Glutamatergic neuron (in vitro differentiated cells): ENCODE measurements at places on chromosomes 12 and 14. TPM values are rescaled to one million over a fixed set of nuclear protein-coding genes. Genes with fewer than 3 reads are reported as not detected.
A peak's percentile ranks its signal among the peaks of the same experiment; 100 is the strongest.

TTC7B gene
- total RNA-seq = 83.1 TPM

FAM222A gene
- total RNA-seq = 18.1 TPM

MAP1LC3B2 gene
- 4.4 TPM for total RNA-seq

IGFBP6 gene
- not detected for total RNA-seq

SDS gene
- total RNA-seq = not detected

PRKAB1 gene
- total RNA-seq = 37.5 TPM

RPGRIP1 gene
- total RNA-seq = not detected

- no peak overlapping the region for H3K27ac ChIP-seq
- no peak overlapping the region for H3K4me3 ChIP-seq
- H3K36me3 ChIP-seq = no peaks in the 10 kb centered on the region
- H3K27me3 ChIP-seq = no peaks in the 10 kb centered on the region
- peaks cover 7% of the 10 kb centered on the region for H3K4me1 ChIP-seq
- no peak for DNase-seq
Observed at GRCh38 chr12:51667269-51667668, 76.2 kb downstream of the SCN8A start.

GRCh38 chr12:97493731-97494130 is 31.1 kb downstream of the RMST start:
- H3K4me1 ChIP-seq = peaks cover 9% of the 10 kb centered on the region
- no peak overlapping the region for H3K4me3 ChIP-seq
- no peaks in the 10 kb centered on the region for H3K36me3 ChIP-seq
- H3K27me3 ChIP-seq = no peaks in the 10 kb centered on the region
- no peak for DNase-seq
- no peak overlapping the region for H3K27ac ChIP-seq

- H3K4me3 ChIP-seq = no peak overlapping the region
- DNase-seq = no peak
- H3K27ac ChIP-seq = no peak overlapping the region
- H3K36me3 ChIP-seq = no peaks in the 10 kb centered on the region
Observed at GRCh38 chr14:103070971-103071542, 13.0 kb upstream of the LBHD2 start.

GRCh38 chr14:32507029-32507984 is 178.2 kb downstream of the AKAP6 start:
- H3K4me3 ChIP-seq = no peak overlapping the region
- no peaks in the 10 kb centered on the region for H3K36me3 ChIP-seq
- peaks cover 13% of the 10 kb centered on the region for H3K4me1 ChIP-seq
- no peak for DNase-seq
- peaks cover 11% of the 10 kb centered on the region for H3K27me3 ChIP-seq
- peak overlapping the region; percentile 33 for H3K27ac ChIP-seq

DNA sequence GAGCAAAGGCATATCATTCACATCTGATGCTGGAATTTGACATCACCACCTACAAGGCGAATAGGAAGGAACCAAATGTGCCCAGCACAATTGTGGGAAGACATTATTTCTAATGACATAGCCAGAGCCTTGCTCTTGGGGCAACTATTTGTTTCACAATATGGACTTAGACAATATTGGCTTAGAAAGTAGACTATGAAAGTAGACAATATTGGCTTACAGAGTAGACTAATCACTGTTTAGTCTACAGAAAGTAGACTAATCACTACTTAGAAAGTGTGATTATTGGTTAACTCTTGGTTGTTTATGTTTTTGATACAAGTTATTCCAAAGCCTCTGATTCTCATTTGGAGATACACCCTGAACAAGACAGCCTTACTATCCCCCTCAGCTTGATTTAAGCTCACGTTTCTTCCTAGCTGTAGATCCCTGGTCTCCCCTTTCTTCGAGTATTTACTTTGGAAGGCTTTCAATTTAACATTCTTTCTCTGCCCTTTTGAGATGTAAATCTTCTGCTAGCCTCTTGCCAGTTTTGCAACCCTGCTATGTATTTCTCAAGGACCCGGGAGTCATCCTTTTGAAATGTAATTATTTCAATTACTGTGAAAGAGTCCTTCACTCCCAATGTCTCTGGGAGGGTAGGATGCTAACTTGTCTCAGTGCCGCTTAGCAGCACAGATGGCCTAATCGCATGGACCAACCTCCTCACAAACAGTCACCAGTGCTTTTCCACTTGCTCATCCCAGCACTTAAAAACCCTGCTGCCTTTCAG is 843.2 kb downstream of the GALC start:
- H3K4me1 ChIP-seq = peaks cover 2% of the 10 kb centered on the region
- no peak for DNase-seq
- H3K4me3 ChIP-seq = no peak overlapping the region
- H3K27ac ChIP-seq = no peak overlapping the region
- H3K27me3 ChIP-seq = no peaks in the 10 kb centered on the region

DNA sequence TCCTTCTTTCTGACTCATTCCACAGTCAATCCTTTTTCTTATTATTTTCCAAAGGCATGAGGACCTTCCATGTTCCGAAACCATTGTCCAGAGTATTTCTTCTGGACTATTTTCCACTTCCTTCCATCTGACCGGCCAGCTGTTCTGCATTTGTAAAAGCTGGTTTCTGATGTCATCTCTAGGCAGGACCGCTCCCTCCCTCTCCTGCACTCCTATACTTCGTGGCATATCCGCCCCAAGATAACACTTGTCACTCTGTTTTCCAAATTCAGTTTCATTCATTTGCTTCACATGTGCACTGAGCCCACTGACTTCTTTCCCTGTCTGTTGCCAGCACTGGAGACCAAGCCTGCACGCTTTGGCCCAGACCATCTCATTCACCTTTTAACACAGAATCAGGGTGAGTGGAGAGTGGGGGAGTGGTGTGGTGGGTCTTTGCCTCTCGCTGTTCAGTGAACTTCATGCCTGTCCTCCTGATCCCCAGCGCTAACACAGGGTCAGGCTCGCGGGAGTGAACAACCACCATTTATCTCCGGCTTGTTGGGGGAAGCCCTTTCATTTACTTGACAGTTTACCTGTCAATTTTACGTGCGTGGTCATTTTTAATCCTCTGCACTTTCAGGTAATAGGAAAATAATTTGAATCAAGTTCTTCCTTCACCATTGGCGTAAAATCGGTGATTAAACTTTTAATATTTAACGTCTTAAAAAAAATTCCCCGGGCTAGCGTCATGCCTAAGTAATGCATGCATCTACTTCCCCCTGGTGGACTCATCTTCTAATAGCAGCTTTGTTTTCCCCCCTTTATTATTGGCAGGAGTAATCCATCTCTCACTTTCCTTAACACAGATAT is 52.5 kb downstream of the C12orf75 start:
- no peak overlapping the region for H3K4me3 ChIP-seq
- DNase-seq = no peak

- DNase-seq = no peak
- H3K4me1 ChIP-seq = no peaks in the 10 kb centered on the region
- H3K4me3 ChIP-seq = no peak overlapping the region
- H3K27ac ChIP-seq = no peak overlapping the region
- H3K27me3 ChIP-seq = no peaks in the 10 kb centered on the region
Observed at GRCh38 chr12:73731658-73732057, 806.0 kb upstream of the ATXN7L3B start.

DNA sequence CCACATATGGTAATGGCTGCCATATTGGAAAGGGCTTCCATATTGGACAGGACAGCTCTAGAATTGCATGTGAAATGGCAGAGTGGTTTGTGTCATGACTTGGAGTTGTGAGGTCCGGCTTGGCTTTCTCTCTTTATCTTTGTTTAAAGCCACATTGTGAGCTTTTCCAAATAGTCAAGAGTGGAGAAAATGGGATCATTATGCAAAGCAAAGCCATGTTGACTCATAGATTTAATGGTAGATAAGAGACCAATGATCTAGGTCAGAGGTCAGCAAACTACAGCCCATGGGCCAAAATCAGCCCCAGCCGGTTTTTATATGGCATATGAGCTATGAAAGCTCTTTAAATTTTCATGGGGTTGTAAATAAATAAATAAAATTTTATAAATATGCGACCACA is 449.1 kb downstream of the BCL11B start:
- no peaks in the 10 kb centered on the region for H3K4me1 ChIP-seq
- DNase-seq = no peak
- H3K4me3 ChIP-seq = no peak overlapping the region
- H3K27me3 ChIP-seq = no peaks in the 10 kb centered on the region

DNA sequence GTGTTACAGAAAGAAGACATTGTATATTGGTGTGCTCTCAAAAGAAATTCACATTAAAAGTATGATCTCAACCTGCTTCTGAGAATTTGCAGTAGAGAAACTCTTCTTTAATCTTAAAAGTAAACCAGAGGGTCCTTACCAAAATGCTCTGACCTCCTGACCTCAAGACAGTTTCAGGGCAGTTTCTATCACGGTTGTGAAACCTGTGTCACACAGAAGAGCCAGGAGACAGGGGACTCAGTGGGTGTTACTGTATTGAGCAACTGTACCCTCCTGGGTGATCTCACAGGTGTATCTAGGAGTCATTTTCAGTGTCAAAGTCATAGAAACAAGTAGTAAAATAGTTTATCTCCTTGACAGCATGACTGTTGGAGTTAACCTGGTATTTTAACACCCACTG is 178.0 kb downstream of the GRIP1 start:
- peaks cover 4% of the 10 kb centered on the region for H3K4me1 ChIP-seq
- no peak overlapping the region for H3K27ac ChIP-seq
- peaks cover 7% of the 10 kb centered on the region for H3K27me3 ChIP-seq

DNA sequence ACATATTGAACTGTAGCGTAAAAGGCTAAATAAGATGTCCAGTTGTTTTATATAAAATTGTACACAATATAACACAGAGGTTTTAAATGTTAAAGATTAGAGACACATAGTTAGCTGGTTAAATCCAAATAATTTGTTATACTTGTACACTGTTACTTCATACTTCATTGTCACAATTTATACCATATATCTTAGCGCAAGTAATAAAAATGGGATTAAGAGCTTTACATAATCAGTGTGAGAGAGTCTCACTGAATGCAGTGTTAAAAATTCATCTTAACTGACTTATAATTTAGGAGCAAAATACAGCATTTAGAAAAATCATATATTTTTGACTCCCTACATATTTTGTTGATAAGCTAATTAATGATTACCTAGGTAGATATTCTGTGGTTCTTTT is 36.1 kb downstream of the LRFN5 start:
- no peaks in the 10 kb centered on the region for H3K27me3 ChIP-seq
- no peak overlapping the region for H3K4me3 ChIP-seq
- H3K4me1 ChIP-seq = no peaks in the 10 kb centered on the region
- H3K36me3 ChIP-seq = no peaks in the 10 kb centered on the region
- DNase-seq = no peak
- no peak overlapping the region for H3K27ac ChIP-seq

- no peaks in the 10 kb centered on the region for H3K36me3 ChIP-seq
- H3K27me3 ChIP-seq = no peaks in the 10 kb centered on the region
- DNase-seq = no peak
- no peak overlapping the region for H3K4me3 ChIP-seq
Observed at GRCh38 chr12:106566771-106567170, 16.0 kb upstream of the RFX4 start.

- no peak overlapping the region for H3K27ac ChIP-seq
- no peak for DNase-seq
- H3K27me3 ChIP-seq = no peaks in the 10 kb centered on the region
- no peaks in the 10 kb centered on the region for H3K36me3 ChIP-seq
- no peaks in the 10 kb centered on the region for H3K4me1 ChIP-seq
Observed at GRCh38 chr14:79583738-79584408, 627.4 kb downstream of the DIO2 start.

DNA sequence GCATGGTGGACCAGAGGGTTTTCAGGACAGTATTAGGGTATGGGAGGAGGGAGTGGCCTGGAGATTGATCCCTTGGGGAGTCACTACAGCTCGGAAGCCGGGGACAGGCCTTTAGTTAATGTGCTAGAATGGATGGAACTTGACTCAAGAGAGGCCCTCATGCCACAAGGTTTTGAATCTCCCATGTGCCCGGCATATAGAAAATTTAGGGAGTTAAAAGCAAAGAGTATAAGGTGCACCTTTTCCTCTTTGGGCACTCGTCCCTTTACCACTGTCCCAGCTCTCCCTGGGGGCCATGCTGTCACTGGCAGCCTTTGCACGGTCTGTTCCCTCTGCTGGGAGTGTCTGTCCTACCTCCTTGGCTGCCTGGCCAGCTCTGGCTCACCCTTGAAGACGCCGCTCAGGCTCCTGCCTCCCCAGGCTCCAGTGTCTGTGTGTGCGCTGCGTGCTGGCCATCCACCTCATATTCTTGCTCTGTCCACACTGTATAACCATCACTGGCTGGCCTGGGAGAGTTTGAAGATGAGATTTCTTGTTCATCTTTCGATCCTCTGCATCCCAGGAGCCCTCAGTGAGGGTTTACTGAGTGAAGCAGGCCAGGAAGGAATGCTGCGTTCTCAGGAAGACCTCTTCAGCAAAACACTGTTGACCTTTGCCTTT is 161.3 kb downstream of the ZFP36L1 start:
- H3K27ac ChIP-seq = no peak overlapping the region

DNA sequence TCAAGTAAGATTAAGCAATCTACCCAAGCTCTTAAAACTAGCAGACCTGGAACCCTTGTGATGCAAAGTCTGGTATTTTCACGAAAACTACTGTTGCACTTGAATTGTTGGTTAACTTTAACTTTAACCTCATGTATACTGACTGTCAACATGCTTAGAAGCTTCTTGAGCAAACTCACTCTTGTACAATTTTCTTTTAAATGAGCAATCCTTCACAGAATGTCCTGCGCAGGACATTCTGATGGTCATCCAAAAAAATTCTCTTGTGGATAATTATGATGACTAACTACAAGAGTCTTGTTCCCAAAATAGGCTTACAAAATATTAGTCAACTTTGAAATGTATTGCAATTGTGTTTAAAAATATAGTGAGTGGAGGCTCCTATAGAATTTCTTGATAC is 54.0 kb upstream of the PDE3A start:
- H3K27me3 ChIP-seq = no peaks in the 10 kb centered on the region
- no peak overlapping the region for H3K27ac ChIP-seq
- DNase-seq = no peak

DNA sequence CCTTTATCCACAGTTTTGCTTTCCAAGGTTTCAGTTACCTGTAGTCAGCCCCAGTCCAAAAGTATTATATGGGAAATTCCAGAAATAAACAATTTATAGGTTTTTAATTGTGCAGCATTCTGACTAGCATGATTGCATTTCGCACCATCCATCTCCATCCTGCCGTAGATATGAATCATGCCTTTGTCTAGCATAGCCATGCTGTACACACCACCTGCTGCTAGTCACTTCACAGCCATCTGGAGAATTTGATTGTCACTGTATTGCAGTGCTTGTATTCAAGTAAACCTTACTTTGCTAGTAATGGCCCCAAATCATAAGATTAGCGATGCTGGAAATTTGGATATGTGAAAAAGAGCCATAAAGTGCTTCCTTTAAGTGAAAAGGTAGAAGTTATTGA is 36.0 kb downstream of the MUCL1 start:
- peak overlapping the region; percentile 45 for H3K27ac ChIP-seq
- H3K27me3 ChIP-seq = peaks cover 3% of the 10 kb centered on the region
- peaks cover 18% of the 10 kb centered on the region for H3K4me1 ChIP-seq
- H3K36me3 ChIP-seq = no peaks in the 10 kb centered on the region
- no peak for DNase-seq

GRCh38 chr12:120257041-120257821 is 8.3 kb downstream of the PXN start:
- H3K27me3 ChIP-seq = peaks cover 4% of the 10 kb centered on the region
- H3K4me3 ChIP-seq = no peak overlapping the region
- no peak overlapping the region for H3K27ac ChIP-seq
- H3K4me1 ChIP-seq = peaks cover 2% of the 10 kb centered on the region
- H3K36me3 ChIP-seq = peaks cover 3% of the 10 kb centered on the region
